ENCODE measurements at places on chromosomes 3 and 15.
A peak's percentile ranks its signal among the peaks of the same experiment; 100 is the strongest.

DNA sequence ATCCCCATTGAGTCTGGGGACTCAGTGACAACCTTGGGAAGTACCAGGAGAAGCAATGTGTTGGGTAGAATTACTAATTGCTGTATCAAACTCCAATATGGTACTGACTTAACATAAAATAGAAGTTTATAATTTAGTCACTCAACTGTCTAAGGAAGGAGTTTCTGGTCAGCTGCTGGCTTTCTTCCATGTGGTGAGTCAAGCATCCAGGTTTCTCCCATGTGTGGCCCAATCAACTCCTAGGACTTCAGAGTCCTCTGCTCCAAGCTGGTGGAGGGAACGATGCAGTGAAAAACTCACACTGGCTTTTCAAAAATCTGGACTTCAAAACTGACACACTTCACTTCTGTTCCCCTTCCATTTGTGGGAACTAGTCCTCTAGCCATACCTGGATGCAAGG is 25.2 kb downstream of the WNT5A start:
- no peak for DNase-seq

GRCh38 chr3:152120601-152121269 is 148.0 kb upstream of the MBNL1 start:
- no peak for DNase-seq

GRCh38 chr3:197591816-197592215 is 36.0 kb upstream of the BDH1 start:
- DNase-seq = no peak

DNA sequence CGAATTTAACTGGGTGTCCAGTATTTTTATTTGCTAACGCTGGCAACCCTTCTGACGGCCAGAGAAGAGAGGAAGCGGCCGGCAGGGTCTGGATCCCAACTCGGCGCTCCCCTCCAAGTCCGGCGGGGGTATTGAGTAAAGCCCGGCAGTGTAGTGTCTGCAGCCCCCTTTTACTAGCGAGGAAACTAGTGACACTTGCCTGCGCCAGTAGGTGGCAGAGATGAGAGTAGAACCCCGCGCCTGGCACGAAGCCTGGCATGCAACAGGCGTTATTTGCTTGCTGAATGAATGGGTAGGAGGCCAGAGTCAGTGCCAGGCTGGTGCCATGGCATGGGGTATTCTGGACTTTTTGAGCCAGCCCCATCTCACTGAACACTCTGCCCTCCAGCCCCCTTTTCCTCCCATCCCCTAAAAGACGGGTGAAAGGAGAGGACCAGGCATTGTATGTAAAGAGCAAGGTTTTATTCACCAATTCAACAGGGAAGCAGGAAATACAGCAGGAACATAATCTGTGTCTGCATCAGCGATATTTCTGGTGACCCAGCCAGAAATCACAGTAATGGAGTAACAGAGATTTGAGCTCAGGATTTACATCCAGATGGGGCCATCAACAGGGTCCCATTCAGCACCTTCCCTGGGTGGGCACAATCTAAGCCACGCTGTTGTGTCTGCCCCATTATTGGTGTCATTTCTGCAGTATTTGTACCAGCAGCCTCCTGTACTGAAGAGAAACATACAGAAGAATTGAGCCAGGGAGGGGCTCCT is 788 bp upstream of the WDR73 start:
- DNase-seq = peak; percentile 77

DNA sequence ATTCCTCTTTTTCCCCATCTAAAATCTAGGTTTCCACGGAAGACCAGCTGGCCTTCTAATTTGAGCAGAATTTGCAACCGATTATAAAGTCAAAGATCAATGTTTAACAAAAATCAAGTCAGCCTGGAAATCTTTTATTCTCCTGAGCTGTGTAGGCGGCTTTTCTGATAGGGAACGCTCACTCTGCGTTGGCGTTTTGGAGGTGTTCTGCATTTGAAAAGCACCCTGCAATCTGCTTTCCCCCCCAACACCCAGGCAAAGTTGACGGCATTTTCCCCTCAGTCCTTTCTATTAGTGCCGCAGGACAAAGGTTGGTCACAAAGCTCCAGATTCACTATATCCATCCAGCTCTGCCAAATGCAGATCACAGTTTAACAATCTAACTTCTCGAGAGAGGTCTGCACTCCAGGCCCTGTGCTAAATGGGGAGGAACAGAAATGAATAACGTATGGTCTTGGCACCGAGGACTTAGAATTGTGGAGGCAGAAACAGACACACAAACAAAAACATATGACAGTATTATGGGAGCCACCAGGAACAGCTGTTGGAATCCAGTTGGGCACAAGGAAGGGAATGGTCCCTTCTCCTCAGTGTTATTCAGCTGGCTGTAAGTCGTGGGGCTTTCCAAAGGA is 50.4 kb upstream of the LARS2 start:
- DNase-seq = no peak
